Jurkat, Clone E6-1 (cell line): ENCODE measurements at places on chromosomes 11 and 22.

DNA sequence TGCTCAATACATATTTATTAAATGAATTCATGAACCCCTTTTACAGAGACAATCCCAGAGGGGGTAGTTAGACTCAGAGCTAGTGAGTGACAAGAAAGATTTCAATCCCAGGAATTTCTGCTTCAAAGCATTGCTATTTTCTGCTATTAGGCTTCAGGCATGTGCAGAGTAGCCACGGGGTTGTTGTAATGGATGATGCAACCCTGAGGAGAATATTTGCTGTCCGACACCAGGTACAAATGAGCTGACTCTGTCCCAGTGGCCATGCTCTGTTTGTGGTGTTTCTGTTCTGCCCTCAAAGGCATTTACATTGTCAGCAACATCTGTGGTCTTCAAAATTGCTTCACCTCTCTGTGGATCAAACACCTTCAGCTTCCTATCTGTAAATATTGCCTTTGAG lies 102.6 kb downstream of the CSNK2A3 start:
- no peak for DNase-seq

DNA sequence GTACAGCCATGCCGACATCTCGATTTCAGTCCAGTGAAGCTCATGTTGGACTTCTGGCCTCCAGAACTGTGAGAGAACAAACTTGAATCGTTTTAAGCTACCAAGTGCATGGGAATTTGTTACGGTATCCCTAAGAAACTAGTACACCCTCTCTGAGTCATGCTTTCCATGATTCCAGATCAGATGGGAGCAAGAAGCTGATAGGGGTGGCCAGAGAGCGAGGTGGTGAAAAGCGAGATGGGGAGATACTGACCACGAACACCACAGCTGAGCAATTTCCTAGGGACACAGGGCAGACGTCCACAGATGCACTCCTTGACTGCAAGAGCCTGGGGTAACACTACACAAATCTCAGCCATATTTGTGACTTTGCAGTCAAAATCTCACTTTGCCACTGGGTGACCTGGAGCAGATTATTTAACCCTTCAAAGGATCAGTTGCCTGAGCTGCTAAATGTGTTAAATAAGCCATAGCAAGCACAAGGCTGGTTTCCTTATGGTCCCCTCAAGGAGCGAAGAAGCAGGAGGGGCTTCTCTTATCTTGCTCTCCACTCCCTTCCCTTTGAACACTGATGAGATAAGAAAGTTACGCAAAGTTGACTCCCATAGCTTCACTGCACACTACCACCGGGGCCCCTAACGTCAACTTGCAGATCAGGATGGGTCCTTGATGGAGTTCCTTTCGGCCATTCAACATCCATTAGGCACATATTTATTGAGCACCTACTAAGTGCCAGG lies 22.6 kb upstream of the RCN1 start:
- no peak for DNase-seq

DNA sequence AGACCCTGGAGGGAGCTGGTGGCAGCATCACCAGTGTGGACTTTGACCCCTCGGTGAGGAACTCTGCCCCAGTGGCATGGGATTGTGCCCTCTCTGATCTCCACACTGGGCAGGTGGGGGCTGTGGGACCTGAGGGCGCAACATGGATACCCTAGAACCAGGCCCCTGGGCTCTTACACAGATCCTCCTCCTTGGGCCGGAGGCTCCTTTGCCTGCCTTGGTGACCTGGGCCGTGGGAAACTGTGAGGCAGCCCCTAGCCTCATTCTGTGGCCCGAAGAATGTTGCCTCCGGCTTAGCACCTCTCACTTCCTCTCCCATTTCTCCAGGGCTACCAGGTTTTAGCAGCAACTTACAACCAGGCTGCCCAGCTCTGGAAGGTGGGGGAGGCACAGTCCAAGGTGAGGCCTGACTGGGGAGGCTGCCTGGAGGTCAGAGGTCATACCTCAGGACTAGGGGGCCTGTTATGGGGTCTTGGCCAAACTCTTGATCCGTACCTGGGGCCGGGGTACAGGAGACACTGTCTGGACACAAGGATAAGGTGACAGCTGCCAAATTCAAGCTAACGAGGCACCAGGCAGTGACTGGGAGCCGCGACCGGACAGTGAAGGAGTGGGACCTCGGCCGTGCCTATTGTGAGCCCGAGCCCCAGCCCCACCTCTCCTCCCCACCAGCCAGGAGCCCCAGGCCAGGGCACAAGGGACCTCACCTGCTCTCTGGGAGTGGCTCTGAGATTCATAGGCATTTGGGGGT lies 12.2 kb downstream of the ATG16L2 start:
- DNase-seq = no peak

- DNase-seq = no peak
Measured at GRCh38 chr11:34877375-34877975, 38.7 kb downstream of the APIP start.

DNA sequence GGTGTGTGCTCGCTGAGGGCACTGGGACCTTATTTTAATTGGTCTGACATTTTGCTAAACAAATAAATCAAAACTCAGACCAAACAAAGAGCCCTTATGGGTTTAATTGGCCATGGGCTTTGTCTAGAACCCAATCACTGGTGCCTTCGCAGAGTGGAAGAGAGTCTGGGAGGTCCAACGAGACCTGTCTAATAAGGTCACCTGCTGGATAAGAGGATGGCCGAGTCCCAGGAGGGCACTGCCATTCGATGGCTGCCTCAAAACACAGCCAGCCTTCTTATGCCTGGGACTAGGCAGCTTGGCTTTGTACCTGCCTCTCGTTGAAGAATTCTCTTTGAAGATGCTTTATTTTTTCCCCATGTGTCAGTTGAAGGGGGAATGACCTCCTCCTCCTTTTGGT lies 171.1 kb downstream of the CEP164 start:
- no peak for DNase-seq

GRCh38 chr11:26442131-26442530 lies 110.2 kb downstream of the ANO3 start:
- no peak for DNase-seq

GRCh38 chr22:37163575-37164504 lies 14.1 kb upstream of the IL2RB start:
- no peak for DNase-seq

DNA sequence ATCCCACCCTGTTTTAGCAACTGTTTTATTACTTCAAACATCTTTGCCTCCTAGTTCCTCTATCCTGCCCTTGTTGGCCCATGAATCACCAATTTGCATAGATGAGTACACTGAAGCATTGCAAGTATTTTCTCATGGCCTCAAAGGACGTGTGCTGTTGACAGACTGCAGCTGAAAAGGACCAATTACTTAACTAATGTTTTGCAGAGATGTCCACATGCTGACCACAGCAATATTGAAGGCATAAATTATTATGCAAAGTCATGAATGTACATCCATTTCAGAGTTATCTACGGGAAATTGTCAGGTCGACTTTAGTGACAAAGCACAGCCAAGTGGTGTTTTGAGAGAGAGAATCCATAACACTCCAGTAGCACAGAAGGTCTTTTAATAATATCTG lies 64.8 kb downstream of the CADM1 start:
- no peak for DNase-seq
